ENCODE measurements at places on chromosomes 6 and 20.
A peak's percentile ranks its signal among the peaks of the same experiment; 100 is the strongest.

DNA sequence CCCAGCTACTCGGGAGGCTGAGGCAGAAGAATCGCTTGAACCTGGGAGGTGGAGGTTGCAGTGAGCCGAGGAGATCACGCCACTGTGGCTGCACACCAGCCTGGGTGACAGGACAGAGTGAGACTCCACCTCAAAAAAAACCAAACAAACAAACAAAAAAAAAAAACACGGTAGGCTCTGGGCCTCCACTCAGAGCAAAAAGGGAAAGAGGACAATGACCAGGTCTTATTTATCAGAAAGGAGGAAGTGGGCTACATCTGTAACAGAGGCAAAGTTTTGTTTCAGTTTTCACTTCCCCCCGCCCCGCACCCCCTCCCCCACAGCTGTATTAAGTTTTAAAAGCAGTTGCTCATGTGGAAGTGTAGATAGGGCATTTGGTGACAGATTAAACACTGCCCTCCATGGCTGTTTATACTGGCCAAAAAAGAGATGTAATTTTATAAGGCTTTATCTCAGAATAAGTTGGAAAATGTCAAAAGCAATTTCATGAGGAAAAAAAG lies 114.6 kb downstream of the RCAN2 start:
- peak; percentile 71 for DNase-seq

DNA sequence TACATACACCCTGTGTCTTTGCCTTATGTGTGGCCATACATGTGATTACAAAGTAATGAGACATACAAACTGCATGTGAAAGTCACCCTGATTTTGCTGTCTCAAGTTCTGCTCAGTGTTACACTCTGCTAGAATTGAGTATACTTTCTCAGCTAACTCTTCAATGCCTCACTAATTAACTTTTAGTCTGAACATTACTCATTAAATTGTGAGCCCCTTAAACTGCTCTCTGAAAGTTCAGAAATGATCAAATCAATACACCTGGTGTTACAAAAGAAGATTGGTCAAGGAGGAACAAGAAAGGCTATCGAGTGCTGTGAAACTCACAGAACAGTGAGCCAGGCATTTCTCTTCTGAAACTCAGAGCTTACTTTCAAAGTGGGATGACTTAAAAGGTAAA lies 71.3 kb downstream of the MKKS start:
- no peak for DNase-seq

DNA sequence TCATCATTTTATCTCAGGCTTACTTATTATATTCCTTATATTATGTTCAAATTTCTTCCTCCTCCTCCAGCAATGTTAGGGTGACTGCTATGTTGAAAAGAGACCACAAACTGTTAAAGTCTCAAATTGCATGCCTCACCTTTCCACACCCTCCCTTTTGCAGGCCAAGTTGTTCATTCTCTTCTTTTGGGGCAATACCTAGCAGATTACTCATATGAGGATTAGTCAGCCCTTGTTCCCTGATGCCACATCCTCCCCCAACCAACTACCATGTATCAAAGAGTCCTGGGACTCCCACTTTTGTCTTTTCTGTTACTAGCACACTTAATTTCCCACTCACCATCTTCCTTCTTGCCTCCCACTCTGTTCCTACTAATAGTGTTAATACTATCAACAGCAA lies 434.7 kb downstream of the BCKDHB start:
- DNase-seq: no peak

- DNase-seq: no peak
Measured at GRCh38 chr20:58836616-58837204, 14.0 kb downstream of the GNAS-AS1 start.

- no peak for DNase-seq
Measured at GRCh38 chr20:39855799-39856198, 833.2 kb downstream of the MAFB start.

GRCh38 chr20:18001131-18001921 lies 32.5 kb downstream of the MGME1 start:
- DNase-seq: no peak

DNA sequence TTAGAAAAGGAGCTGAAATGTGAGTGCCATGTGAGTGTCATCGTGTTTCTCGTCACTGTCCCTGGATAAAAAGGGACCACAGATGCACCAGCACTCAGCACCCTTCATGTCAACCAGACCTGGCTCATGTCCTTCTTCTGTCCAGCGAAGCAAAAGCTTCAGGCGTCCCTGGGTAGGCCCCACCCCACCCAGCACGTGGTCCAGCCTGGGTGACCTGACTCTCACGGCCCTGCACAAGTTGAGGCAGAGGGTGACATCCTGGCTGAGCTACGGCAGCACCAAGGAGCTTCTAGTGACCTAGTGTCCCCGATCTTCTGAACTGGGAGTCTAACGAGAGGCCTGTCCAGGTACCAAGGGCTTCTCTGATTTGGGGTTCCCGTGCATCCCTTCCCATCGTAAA lies 37.8 kb downstream of the PSMG4 start:
- DNase-seq: no peak

GRCh38 chr6:118869894-118870589 lies 23.9 kb upstream of the ASF1A start:
- no peak for DNase-seq

- DNase-seq: no peak
Measured at GRCh38 chr6:130677312-130677711, 149.9 kb upstream of the SMLR1 start.

DNA sequence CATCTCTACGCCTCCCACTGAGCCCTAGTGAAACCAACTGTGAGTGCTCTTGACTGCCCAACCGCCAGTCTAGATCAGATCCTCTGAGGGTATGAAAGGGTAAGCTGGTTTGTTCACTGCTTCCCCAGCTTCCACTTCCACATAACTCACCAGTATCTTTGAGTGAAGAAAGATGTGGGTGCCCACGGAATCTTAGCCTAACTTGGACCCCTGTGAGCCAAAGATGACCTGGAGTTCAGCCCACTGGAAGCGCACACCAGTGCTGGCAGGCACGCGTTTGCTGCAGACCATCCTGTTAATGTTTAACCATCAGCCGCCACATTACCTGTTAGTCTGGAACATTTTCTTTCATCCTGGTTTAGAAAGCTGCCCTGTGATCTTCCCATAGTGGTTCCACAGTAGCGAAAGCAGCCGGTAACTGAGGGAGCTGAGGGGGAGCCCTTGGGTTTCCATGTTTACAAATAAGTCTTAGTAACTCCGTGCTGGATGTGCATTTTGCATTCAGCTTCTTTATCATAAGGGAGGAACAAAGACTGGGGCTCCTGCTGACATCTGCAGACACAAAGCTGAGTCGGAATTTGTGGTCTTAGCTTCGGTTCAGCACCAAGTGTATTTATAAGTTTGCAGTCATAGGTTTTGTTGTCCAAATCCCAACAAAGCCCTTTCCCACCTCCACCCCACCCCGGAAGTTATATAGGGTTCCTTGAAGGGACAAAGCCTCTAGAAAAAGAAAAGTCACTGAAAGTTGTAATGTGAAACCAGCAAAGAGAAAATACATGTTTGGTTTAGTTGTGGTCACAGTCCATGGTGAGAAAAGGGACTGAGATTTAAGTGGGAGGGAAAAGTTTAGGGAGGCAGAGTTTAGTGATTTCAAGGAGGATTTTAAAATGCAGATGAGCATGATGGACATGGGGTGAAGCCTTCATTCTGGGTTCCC lies 71.0 kb downstream of the SSR1 start:
- DNase-seq: no peak

DNA sequence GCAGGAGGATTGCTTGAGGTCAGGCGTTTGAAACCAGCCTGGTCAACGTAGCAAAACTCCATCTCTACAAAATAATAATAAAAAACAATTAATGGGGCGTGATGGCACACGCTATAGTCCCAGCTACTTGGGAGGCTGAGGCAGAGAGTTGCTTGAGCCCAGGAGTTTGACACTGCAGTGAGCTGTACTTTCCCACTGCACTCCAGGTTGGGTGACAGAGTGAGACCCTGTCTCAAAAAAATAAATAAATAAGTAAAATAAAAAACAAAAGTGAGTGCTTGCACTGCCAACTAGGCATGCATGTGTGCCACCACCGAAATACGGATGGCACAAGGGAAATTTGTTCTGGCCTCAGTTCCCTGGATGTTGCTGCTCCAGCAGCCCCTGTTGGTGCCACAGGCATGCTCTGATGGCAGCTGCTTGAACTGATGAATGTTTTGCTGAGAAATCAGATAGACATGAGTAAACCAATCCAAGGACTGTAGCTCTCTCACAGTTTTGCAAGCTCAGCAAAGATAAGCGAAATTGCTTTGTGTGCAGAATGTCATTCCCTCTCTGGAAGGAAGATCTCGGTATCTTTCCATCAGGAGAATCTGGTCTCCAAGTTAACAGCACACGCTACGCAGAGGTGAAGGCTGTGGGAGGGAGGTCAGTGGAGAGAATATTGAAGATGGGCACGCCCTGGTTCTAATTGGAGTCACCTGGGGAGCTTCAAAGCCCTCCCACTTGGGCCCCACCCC lies 188.0 kb upstream of the SLC24A3 start:
- no peak for DNase-seq

DNA sequence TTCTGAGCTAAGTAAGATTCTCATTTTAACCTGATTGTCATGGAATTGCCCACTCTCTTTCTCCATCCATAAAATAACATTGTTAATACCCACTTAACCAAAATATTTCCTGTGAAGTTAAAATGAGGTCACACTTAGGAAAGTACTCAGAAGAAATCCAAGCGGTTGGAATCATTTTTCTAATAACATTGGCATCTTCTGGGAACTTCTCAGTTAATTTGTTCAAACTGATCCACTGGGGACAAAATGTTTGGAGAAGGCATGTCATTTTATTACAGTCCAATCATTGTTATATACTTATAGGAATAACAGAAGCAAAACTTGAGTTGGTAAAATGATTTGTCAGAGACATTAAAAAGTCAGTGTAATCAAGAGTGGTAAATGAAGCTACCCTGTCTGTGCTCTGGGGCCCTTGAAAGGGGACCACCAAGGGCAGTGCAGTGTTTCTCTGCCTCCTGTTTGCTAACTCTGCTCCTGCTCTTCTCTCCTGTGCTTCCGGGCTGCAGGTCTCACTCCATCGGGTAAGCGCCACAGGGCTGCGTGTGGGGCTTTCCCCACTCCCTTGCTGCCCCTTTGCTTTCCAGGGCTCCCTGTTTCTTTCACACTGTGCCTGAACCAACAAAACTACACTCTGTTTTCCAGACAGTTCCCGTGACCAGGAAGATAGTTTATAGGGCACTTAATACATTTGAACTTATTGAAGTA lies 50.1 kb downstream of the HDDC2 start:
- DNase-seq: no peak

DNA sequence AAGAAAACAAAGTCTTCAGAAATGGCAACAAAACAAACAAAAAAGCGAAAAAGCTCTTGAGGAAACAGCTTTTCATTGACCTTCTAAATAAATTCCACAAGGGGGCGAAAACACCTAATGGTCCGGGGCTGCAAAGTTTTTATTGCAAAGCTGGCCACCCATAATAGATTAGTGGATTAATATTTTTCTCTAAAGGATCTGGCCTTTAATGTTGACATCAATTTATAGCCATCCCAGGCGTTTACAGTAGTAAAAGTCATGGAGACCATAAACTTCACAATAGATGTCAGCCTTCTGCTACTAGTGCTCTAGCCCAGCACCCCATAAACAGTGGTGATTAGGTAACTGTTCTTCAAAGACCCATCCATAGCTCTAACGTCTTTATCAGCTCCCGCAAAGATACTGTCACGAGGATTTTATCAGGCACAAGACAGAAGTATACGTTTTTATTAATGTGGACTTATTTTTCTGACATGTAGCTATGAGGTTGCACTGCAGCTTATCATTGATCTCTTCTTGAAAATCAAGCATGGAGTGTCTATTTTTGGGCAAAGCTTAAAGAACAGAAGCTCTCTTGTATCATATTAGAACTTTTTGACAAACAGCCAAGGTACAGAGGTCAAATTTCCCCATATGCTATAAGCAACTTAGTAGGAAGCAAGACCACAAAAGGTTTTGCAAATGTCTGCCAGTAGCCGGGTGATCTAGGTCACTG lies 4.7 kb downstream of the CITED2 start:
- peak; percentile 84 for DNase-seq

- no peak for DNase-seq
Measured at GRCh38 chr6:80640176-80640575, 533.7 kb downstream of the BCKDHB start.
